T follicular helper cell (primary cell): ENCODE measurements at places on chromosomes 7 and 10.

DNA sequence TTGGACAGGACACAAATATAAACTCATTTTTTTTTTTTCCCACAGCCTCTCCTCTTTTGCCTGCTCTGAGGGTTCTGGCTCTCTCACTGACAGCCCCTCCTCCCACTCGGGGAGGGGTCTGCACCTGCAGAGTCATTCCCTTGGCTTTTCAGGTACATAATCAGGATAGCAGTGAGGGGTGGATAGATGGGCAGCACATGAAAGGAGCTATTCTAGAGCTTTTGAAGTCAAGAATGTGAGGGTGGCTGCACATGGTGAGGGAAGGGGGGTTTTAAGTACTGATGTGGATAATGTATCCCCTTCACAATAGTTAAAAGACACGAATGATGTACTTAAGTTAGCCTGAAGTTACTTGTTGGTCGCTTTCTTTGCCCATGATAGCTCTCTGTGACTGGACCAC, 76.2 kb downstream of the CFAP58 start:
- DNase-seq, result no peak

DNA sequence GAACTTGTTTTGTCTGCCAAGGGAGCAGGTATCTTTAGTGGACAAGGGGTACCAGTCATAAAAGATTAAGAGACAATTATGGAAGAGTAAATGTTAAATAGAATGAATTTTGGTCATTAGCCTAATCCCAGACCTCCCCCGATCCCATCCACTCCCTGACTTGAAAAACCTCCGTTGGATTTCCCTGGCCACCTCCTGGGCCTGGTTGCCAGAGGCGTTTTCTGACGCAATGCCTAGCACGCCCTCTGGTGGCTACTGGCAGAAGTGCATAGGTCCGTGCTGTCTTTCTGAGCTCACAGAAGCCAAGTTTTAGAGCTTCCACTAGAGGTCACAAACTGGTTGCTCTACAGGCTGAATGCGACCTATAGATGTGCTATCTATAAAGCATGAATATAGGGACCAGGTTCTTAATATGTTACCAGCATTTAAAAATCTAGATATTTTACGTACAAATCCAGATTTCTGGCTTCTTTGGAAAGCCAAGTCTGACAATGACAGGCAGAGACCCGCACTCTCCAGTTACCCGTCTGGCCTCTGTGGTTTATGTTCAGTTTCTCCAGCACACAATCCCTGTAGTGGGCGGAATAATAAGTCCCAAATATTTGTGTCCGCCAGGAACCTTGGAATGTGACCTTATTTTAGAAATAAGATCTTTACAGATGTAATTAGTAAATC, 39.8 kb downstream of the SPOCK2 start:
- DNase-seq, result peak; percentile 81

- no peak for DNase-seq
These were observed 61.8 kb upstream of the STEAP1 start for GRCh38 chr7:90092506-90092905.

GRCh38 chr10:7317786-7318446, 92.9 kb downstream of the SFMBT2 start:
- DNase-seq, result no peak

GRCh38 chr10:16828114-16828568, 10.9 kb upstream of the RSU1 start:
- DNase-seq, result peak; percentile 43

DNA sequence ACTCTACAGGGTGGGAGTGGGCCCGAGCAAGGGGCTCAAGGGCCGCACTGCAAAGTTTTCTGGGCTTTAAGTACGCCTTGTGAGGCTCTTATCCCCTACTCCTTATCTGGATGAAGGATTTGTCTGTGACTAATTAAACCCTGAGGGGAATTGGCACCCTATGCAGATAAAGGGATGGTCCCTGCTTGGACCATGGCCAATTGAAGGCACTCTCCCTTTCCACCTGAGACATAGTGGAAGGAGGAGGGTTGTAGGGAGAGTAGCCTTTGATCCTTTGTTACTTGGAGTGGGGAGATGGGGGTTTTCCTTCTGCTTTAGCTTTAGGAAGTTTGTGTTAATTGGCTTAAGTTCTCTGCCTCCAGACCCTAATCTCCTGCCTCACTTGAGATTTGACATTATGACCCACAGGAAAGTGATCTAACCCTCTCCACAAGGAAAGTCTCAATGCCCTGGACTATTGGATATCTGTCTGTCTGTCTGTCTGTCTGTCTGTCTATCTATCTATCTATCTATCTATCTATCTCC, 1158.8 kb upstream of the SORCS1 start:
- no peak for DNase-seq

DNA sequence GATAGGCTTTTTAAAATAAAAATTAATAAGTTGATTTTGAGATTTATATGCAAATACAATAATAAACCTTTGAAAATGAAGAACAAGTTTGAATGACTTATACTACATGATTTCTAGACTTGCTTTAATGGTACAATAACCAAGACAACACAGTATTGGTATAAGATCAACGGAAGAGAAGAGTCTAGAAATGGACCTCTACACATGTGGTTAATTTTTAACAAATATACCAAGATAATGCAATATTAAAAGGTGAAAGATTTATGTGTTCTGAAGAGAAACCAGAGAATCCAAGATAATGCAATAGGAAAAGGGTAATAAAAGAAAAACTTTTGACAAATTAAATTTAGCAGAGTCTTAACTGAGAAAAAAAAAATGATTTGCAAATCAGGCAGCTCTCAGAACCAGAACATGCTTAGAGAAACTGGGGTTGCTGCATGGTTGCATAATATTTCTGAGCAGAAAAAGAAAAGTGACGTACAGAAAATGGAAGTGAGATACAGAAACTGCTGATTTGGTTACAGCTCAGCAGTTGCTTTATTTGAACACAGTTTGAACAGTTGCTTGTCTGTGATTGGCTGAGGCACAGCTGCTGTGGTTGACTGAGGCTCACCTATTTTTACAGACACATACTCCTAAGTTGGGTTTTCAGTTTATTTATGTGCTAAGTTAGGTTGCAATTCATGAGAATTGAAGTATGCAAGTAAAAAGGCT, 365.9 kb downstream of the CRPPA start:
- no peak for DNase-seq

GRCh38 chr10:93513091-93513490, 16.7 kb downstream of the CEP55 start:
- no peak for DNase-seq

GRCh38 chr7:133587903-133588302, 335.0 kb downstream of the EXOC4 start:
- DNase-seq, result no peak

DNA sequence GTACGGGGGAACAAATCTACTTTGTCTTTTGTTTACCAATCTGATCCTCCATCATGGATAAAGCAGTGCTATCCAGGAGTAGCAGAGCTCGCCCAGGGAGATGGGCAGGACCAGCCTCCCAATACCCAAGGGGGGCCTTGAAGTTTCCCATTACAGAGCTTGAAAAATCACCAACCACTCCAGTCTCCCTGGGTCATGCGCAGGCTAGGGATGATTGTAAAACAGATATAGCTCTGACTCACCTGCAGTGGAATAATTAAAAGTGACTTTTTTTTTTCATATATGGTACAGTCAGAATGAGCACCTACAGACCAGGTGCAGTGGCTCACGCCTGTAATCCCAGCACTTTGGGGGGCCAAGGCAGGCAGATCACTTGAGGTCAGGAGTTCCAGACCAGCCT, 204.6 kb upstream of the PLXNA4 start:
- no peak for DNase-seq

DNA sequence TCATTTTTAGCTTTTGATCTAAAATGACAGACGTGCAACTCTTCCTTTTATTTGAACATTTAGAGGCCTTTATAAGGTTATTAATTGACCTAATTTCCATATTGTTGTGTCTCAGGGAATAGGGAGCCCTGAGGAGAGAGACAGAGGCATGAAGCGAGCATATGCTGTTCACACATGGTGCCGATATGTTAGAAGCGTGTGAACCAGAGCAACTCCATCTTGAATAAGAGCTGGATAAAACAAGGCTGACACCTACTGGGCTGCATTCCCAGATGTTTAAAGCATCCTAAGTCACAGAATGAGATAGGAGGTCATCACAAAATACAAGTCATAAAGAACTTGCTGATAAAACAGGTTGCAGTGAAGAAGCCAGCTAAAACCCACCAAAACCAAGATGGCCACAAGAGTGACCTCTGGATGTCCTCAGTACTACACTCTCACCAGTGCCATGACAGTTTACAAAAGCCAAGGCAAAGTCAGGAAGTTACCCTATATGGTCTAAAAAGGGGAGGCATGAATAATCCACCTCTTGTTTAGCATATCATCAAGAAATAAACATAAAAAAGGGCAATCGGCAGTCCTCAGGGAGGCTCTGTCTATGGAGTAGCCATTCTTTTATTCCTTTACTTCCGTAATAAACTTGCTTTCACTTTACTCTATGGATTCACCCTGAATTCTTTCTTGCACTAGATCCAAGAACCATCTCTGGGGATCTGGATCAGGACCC, 80.1 kb downstream of the SEC61G start:
- no peak for DNase-seq

DNA sequence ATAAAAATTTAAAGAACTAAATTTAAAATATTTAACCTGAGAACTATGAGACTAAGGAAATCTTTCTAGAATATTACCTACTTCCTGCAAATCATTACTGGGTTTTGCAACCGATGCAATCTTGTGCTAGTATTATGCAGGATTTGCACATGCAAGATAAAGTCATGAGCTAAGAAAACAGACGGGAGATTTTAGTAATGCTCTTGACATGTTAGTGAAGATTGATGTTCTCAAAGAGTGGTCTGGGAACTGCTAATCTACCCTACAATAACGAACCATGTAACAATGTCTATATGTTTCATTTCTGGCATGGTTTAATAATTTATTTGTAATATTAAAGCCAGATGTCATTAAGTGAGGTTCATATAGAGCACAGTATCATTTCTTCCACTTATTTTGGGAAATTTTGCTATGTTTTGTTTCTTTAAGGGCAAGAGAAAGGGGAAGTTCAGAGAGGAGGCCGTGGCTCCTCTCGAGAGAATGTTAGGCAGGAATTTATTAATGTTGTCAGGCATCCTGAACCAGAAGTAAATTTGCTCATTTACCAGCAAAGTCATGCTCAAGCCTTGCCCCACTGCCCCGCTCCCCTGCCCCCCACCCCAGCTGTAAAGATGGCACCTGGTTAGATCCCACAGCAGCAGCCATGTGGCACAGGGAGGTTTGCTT, 22.8 kb downstream of the LRRC17 start:
- DNase-seq, result no peak

GRCh38 chr10:114526126-114526503, 121.8 kb upstream of the AFAP1L2 start:
- DNase-seq, result no peak

DNA sequence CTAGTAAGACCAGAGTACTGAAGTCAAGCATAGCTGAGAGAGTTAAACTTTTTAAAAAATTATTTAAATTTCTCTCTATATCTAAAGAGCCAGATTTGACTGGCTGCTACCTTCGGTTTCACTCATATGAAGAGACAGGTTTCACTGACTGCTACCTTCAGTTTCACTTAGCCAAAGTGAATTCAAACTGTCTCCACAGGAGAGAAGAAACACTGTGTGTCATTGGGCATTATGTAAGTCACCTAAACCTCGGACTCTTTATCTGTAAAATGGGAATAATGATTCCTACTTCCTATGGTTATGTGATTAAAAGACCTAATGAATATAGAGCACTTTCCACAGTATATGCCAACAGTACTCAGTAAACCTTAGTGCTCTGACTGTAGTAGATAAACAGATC, 41.6 kb upstream of the MET start:
- no peak for DNase-seq

GRCh38 chr7:1923409-1924257, 253.6 kb downstream of the ELFN1 start:
- DNase-seq, result no peak

- no peak for DNase-seq
These were observed 136.0 kb upstream of the TCF7L2 start for GRCh38 chr10:112813866-112814591.

DNA sequence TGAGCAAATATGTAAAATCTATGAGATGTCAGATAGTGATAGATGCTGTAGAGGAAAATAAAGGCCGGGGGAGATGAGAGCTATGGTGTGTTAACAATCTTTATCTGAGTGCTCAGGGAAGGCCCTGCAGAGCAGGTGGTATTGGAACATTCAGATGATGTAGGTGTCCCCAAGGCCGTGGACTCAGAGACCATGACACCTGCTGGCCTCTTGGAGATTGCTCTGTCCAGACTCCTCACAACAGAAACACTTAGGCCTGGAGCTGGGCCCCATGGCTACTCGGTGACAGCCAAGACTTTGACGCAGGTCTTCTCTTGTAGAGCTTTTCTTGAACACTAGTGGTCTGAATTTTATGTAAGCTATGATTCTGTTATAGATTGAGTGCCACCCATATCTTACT, 13.3 kb downstream of the AKR1E2 start:
- DNase-seq, result no peak

DNA sequence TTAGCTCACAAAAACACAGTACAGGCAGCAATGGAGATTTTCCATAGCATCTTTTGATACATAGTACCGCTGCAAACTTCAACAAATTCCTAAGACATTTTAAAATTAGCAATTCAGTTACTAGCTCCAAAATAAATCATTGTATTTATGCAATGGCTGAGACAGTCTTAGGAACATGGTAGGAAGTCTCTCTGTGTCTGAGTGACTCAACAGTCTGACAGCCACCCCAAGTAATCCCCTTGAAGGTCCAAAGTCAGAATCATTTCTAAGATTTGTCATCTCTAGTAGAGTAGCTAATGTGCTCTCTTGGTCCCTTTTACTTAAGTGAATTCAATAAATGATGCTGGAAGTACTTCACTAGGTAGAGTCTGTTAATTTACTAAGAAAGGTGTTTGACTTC, 93.8 kb upstream of the NOBOX start:
- no peak for DNase-seq

- peak; percentile 36 for DNase-seq
These were observed 134.3 kb downstream of the PRKCQ start for GRCh38 chr10:6445671-6446316.

- no peak for DNase-seq
These were observed 54.1 kb downstream of the CDK6 start for GRCh38 chr7:92782236-92782635.

- DNase-seq, result no peak
These were observed 1046.2 kb downstream of the XPNPEP1 start for GRCh38 chr10:108877095-108877561.

- DNase-seq, result no peak
These were observed 178.3 kb upstream of the ZMIZ1 start for GRCh38 chr10:78890506-78890905.

DNA sequence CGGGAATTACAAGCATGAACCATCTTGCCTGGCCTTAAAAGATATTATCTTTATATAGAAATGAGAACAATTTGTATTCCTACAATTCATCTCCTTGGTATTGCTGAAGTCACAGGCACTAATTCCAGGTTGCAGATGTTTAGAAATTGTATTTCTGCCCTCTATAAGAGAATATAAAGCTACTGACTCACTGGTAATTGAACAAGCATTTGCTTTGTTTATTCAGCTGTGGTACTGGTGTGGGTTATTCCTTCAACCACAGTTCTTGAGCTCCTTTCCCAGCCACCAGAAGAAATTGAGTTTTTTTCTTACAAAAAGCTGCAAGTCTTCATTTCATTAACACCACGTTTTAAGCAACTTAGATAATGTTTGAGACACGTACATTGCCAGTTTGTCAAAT, 29.0 kb upstream of the MPP7 start:
- DNase-seq, result no peak
